ENCODE measurements at places on chromosomes 3 and 15. TPM values are rescaled to one million over a fixed set of nuclear protein-coding genes. Genes with fewer than 3 reads are reported as not detected.

Gene GOLGA8K
- 0.40 TPM for total RNA-seq

Gene OGG1
- 13.9 TPM for total RNA-seq

Gene SLC9C1
- not detected for total RNA-seq

Gene GRIP2
- total RNA-seq, result 0.04 TPM

Gene LRRN1
- total RNA-seq, result 0.12 TPM

Gene GAP43
- not detected for total RNA-seq

Gene ZMYND10
- total RNA-seq, result 0.33 TPM

Gene TRH
- total RNA-seq, result not detected

Gene REC114
- total RNA-seq, result not detected

Gene ALDH1A3
- total RNA-seq, result 6.8 TPM

DNA sequence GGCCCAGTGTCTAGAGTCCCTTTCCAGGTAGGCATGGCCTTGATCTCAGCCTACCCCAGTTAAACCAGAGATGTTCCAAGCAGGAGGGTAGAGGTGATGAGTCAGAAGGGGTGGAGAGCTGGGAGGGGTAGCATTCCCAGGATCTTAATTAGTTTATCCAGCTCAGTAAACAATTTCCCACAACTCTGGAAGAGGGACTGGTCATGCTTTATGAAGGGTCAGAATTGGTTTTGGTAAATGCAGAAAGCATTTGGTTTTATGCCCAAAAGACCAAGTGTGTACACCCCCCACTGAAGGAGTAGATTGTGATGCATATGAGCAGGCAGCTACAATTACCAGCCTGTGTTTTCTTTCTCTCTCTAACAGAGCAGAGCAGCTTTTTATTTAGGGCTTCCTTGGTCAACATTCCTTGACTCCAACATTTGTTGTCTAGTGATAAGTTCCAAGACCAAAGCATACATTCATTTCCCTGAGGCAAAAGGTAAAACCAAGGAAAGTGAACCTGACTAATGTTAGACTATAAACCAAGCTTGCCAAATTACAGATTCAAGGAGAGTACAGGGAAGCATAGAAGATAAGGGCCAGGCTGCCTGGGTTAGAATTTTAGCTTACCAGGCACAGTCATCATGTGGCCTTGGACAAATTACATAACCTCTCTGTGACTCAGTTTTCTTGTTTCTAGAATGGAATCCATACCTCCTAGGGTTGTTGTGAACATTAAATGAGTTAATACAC, 17.6 kb downstream of the EXOSC7 start:
- no peak for DNase-seq

GRCh38 chr15:69951898-69952555, 145.7 kb downstream of the TLE3 start:
- no peak for DNase-seq

DNA sequence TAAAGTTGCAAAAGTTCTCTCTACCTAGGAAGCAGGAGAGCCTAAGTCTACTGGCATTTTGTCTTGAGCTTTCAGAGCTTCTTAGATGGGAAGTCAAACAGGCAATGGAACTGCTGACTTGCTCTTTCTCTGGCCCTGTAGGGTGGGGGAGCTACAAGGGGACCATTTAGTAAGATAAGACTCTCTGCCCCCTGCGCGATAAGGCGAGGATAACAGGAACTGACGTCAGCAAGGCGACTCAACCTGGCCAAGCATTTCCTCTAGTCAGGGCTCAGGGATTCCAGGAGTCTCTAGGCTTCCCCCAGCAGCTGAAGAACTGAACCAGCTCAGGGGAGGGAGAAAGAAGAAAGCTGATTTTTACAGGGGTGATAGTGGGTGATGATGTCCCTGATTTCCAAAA, 5.8 kb downstream of the RARB start:
- no peak for DNase-seq

GRCh38 chr3:178181784-178182183, 354.5 kb upstream of the KCNMB2 start:
- DNase-seq, result no peak

DNA sequence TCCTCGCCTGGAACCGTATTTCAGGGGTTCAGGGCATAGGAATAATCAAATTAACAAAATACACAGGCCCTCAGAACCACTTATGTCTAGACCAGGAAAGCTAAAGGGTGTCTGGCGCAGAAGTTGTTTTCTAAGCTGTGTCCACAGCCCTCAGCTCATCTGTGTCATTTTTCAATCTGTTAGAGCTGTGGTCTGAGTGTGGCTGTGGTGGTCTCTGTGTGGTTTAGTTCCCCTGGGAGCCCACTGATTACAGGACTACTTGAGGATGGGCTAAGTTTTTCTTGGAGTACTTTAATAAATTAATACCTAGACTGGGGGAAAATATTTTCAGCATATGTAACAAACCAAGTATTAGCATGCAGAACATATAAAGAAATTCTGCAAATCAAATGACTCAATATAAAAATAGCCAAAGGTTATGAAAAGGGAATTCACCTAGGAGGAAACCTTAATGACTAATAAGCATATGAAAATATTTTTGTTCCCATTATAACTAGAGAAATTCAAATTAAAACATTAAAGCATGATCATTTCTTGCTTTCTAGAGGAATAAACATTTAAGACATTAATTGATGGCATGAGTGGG, 186.3 kb downstream of the SATB1 start:
- DNase-seq, result no peak

GRCh38 chr15:52786436-52787122, 3.6 kb downstream of the ONECUT1 start:
- DNase-seq, result peak; percentile 92

GRCh38 chr15:79811406-79812405, 85.1 kb downstream of the MTHFS start:
- peak; percentile 80 for DNase-seq

DNA sequence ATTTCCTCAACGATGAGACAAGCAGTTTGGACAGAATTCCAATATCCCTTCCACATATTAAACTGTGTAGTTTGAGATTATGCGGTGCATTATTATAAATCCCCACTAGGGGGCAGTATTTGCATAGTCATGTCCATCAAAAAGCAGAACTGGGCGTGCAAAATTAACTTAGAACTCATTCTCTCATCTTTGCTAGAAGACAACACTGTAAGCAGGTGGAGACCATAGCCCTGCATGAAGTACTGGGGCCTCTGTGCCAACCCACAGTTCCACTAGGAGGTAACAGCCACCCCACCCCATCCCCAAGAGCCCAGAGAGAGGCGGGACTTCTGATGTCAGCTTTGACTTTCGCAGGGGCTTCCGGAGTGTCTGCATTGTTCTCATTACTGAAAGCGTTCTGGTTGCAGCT, 106.6 kb upstream of the TMC3 start:
- no peak for DNase-seq

GRCh38 chr3:62241279-62241678, 132.1 kb downstream of the FEZF2 start:
- DNase-seq, result no peak

DNA sequence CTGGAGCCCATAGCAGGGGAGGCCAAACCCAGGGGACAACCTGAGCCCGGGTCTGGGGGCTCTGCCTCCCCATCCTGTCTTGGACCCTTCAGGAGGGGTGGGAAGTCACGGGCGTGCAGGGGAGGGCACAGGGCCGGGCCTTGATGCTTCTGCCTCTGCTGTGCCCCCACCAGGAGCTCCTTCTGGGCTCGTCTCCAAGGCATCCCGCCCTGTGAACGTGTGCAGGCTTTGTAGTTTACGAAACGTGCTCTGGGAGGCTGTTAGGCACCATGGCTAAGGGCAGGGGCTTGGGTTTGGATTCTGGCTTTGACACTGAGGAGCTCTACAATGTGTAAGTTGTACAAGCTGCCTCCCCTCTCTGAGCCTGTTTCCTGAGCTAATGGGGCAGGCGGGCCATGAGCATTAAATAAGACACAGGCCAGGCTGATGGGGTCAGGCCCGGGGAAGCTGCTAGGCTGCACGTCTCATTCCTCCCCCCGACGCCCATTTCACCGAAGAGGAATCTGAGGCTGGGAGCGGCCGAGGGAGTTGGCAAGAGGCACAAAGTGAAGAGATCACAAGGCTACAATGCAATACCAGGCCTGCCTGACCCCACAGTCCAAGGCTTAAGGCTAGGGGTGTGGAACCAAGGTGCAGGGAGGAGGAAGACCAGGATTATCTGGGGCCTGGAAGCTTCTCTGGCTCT, 19.6 kb downstream of the PLXND1 start:
- no peak for DNase-seq

GRCh38 chr3:25818335-25818734, 28.4 kb downstream of the OXSM start:
- no peak for DNase-seq

DNA sequence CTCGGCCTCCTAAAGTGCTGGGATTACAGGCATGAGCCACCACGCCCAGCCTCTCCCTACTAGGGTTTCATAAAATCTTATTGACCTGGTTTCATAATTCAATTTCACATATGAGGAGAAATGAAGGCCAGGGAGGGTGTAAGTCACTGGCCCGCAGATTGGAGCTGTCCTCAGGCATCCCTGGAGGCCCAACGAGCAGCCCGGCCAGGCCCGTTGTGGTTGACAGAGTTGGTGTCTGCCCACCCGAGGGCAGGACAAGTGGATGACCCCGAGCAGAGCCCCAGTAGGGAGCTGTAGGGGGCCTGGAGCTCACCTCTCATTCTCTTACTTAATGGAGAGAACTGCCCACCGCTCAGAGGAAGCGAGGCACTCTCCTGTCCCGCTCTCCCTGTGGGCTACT, 78.9 kb downstream of the CPN2 start:
- DNase-seq, result peak; percentile 41

- DNase-seq, result no peak
Observed at GRCh38 chr15:50687302-50687902, 805 bp upstream of the TRPM7 start.

DNA sequence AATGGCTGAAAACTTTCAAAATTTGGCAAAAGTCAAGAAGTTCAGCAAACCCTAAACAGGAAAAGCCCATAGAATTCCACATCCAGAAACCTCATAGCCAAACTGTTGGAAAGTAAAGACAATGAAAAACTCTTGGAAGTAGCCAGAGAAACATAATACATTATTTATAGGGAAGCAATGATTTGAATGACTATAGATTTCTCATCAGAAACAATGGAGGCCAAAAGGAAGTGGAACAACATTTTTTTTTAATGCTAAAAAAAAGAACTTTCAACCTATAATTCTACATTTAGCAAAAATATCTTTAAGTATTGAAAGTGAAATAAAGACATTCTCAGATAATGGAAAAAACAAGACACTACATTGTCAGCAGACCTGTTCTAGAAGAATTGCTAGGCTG, 30.2 kb downstream of the ALPK3 start:
- no peak for DNase-seq

DNA sequence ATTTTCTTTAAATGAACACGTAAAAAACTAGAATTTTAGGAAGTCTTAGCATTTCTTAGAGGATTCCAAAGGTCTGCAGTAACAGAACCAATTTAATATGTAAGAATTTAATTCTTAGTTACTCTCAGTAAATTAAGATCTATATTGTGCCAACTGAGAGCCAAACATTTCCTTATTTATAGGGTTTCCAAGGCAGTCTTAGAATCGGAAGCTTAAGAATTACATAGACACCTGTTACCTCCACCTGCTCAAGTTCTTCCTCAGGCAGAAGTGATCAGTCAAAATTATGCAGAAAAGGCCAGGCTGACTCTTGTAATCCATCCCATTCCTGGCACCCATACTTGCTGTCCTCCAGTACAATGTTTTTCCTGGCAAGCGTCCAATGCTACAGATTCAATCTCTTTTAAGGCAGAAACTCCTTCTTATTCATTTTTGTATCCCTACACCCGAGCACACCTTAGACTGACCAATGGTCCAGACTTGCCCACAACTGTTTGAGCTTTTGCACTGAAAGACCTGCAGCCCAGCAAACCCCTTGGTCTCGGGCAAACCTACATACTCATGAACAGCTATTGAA, 64.3 kb downstream of the NCEH1 start:
- no peak for DNase-seq

DNA sequence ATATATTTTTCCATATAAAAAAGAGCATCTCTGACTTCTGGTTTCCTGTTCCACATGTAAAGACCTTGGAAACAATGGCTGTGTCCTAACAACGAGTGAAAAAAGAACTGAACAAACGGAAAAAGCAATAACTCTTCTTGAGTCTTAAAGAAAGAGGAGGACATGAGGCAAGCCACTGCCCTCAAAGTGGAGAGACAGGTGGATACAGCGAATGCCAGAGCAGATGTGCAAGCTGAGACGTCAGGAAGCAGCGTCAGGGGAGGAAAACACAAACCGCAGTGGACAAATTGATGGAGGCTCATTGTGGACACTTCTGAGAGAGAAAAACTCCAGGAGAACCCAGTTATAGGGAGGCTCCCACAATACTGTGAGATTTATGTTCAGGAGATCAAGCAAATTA, 208.0 kb upstream of the MME start:
- DNase-seq, result no peak

- no peak for DNase-seq
Observed at GRCh38 chr15:38271144-38271543, 18.5 kb downstream of the SPRED1 start.

DNA sequence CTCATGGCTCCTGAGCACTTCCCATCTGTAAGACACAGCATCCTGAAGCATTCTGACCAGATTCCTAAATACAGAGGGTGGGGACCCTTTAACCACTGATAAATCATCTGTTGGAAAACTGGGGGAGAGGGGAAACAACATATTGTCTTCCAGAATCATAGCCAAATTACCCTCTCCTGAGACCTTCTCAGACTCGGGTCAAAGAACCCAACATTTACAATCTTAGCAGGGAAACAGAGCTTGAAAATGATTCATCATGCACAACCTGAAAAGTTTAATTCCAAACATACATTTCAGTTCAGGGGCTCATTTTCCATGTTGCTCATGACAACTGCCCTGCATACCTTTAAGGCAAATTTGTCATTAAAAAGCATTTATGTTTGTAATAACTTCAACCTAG, 48.5 kb upstream of the TSPAN3 start:
- DNase-seq, result no peak

DNA sequence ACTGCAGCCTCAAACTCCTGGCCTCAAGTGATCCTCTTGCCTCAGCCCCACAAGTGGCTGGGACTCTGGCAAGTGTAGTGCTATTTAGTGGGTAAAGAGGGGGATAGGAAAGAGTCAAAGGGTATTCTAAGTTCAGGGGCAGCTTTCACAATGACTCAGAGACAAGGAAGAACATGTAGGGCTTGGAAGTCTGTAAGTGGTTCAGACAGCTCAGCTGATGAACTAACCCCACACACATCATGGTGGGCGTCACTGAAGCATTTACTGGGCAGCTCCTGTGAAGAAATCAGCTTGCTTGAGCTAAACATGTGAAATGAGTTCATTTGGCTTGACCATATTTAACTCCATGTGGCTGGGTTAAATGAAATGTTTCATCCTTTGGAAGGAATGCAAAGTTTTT, 34.6 kb upstream of the THSD4 start:
- no peak for DNase-seq

DNA sequence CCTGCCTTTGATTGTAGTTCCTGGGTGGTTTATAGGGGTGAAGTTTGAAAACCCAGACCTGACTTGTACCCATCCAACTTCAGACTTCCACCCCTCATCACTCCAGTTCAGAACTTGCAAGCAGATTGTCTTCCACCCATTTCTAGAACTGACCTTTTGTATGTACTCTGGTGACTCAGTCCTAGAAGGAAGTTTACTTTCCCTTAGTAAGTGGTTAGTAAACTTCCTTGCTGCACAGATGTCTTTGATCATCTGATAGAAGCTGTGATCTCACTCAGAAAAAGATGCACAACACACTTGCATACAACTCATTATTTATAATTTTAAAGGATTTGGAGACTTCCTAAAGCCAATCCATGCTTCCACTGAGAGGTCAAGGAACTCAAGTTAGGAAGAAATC, 368.0 kb downstream of the MFSD1 start:
- no peak for DNase-seq

All from right lobe of liver (tissue), 6 donors.